Activated CD8-positive, alpha-beta memory T cell treated with anti-CD3 and anti-CD28 coated beads, Interleukin-2, amount 50 U/mL, for 48 hours (primary cell): ENCODE measurements at places on chromosomes 5 and 9.

GRCh38 chr9:121388140-121388905 lies 18.3 kb upstream of the STOM start:
- no peak for DNase-seq

DNA sequence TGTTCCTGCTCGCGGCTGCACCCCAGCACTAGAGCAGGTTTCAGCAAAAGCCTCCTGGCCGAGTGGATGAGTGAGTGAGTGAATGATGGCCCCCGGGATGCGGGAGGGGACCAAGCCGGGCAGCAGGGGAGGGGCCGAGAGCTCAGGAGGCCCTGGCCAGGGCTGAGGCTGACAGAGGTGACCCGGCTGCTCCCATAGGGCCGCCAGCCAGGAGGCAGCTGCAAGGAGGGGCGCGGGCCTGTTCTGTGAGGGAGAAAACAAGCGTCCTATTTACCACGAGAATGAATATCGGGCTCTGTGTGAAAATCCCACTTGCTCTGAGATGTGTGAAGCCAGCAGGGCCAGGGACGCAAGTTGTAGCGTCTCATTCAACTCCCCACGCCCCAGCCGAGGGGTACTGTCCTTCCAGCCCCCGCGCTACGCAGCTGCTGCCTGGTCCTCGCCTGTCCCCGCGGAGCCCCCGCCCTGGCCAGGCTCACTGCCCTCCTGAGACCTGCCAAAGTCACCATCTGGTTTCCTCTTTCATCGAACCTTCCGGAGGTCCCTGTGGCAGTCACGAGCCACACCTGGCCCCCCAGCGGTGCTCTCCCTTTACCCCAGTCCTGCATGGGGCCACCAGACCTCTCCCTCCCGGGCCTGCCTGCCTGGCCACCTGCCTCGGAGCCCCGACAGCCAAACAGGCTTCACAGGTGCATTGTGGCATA lies 38.8 kb downstream of the RASGEF1C start:
- no peak for DNase-seq

GRCh38 chr5:95782181-95782580 lies 40.3 kb downstream of the GLRX start:
- DNase-seq: no peak

- no peak for DNase-seq
Observed at GRCh38 chr5:33657804-33658440, 217.2 kb downstream of the TARS1 start.

DNA sequence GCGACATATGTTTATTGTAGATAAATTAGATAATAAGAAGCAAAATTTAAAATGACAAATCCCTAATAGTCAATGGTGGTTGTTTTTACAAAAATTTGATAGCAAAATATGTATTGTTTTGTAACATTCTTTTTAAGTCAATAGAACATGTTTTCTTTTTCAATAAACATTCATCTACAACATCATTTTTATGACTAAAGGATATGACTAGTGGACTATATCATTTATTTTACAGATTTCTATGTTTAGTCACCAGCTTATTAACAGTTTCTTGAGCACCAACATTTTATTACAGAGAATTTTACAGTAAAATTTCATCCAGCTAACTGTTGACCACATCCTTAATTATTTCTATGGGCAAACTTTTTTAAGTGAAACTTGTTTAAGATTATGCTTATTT lies 114.7 kb upstream of the IL7R start:
- no peak for DNase-seq

DNA sequence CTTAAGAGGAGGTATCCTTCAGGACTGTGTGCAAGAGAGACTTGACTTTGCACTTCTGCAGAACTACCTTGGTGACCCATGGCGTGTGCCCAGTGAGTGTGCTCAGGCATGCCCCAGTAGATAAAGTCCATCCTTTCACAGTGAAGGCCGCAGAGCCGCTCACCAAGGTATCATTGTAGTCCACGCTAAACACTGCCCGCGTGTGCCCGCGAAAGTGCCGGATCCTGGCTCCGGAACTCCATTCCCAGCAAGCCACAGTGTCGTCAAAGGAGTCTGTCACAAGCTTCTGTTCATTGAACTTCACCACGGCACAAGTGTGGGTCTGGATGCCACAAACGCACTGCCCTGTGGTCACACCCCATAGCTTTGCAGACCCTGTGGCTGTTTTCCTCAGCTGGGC lies 3.3 kb upstream of the GRM6 start:
- DNase-seq: no peak

DNA sequence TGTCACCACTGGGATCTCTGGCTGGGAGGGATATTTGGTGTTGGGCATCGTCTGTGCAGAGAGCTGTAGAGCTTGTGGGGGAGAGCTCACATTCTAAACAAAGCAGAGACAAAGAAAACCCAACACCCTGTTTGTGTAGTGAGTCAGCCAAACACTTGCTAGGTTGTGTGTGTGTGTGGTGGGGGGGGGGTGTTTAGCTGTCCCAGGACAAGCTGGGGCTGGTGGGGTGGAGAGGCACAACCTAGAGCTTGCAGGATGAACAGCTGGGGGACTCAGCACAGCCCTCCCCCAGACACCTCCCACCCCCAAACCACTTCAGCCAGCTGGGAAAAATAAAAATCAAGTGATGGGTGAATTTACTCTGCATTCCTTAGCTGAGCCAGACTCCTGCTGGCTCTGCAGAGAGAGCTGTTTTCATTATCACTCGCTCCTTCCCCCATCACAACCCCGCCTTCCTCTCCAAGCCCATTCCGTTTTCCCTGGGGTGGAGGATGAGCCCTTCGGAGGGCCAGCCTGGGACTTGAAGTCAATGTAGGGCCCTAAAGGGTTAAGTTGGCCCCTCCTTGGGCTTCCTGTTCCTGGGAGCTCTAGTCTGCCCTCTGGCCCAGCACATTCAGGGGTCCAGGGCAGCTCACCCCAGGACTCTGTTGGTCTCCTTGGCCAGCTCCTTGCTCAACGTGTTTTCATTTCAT lies 2.6 kb downstream of the OLFML2A start:
- no peak for DNase-seq

DNA sequence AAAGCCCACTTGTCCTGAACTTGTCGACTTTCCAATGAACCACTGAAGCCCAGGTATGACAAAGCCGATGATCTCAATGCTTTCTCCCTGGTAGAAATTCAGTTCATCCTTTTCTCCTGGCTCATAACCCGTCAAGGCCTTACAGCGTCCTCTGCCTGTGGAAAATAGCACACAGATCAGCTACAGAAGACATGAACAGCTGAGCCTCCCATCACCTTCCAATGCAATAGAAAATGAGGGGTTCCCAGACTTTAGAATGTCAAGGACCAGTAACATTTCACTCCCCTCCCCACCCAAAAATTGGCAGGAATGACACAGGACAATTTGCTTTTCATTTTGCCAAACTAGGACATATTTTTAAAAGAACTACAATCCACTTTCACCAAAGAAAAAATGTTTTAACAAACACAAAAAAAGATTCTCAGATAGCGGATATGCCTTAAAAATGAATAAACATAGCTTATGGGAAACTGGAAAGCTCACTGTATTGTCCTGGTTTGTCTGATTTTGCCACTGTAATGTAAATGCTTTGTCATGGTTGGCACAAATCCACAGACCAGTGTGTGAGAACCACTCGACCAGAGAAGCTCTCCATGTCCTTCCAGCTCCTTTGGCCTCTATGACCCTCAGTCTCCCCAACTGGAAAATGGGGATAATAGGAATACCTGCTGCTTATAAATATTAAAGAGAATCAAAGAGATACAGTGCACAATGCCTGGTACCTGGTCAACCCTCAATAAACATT lies 24.4 kb downstream of the SH3TC2 start:
- no peak for DNase-seq
